ENCODE measurements at places on chromosomes 11 and 22.
A peak's percentile ranks its signal among the peaks of the same experiment; 100 is the strongest.

- no peak for DNase-seq
Measured at GRCh38 chr11:80321786-80322185, 881.0 kb upstream of the TENM4 start.

GRCh38 chr11:37710031-37710430, 1112.0 kb upstream of the RAG2 start:
- DNase-seq, result no peak

GRCh38 chr11:3849297-3849874, 6.1 kb upstream of the STIM1 start:
- peak; percentile 48 for DNase-seq

DNA sequence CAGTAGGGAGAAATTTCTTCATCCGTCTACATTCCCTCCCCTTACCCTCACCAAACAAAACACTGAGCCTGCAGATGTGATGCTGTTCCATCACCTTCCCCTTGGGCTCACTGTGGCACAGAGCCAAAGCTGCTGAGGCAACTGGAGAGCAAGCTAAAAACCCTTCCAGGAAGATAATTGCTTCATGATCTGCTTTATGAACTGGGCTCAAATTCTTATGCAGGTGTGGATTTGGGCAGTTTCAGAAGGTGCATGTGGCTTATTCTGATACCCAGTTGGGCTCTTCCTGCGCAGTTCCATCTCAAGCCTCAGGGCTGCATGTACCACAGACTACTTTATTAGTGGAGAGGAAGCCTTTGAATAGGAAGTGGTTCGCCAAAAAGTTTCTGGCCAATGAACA, 58.3 kb downstream of the AAMDC start:
- peak; percentile 29 for DNase-seq

- DNase-seq, result no peak
Measured at GRCh38 chr11:90646706-90647105, 423.9 kb upstream of the CHORDC1 start.

GRCh38 chr11:103700622-103701021, 335.8 kb upstream of the DDI1 start:
- no peak for DNase-seq

GRCh38 chr11:1087279-1087960, 12.7 kb downstream of the MUC2 start:
- no peak for DNase-seq

- no peak for DNase-seq
Measured at GRCh38 chr22:30806391-30806861, 111.8 kb downstream of the OSBP2 start.

GRCh38 chr22:44671742-44672141, 30.3 kb upstream of the PRR5 start:
- DNase-seq, result peak; percentile 57

DNA sequence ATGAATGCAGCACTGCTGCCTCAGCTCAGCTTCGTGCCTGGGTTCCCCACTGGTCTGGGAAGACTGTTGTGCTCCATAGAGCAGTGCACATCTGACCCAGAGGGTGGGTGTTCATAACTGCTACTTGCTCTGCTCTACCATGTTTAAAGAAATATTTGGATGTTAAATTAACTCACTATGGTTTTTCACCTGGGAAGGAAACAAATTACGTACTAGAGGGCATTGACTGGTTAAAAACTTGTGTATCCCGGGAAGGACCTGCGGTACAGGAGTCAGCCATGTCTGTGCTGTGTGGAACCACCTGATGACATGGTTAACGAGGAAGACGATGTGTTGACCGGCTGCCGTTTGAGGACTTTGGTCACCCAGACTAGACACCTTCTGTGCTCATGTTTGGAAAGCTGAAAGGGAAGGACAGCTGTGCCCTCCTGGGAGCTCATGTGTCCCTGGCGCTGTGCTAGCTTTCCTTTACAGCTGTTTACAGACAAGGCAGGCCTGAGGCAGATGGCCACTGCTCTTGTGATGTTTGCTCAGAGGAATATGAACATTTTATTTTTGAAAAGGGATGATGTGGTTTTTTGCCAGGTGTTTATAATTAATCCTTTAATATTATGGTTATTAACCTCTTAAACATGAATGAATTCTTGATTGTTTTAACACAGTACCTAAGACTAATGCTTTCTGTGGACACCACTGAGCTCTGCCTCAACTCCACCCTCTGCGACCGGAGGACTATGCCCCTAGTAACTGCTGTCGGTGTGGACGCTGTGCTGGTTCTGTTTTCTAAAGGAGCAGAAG, 14.3 kb upstream of the AIFM3 start:
- no peak for DNase-seq

DNA sequence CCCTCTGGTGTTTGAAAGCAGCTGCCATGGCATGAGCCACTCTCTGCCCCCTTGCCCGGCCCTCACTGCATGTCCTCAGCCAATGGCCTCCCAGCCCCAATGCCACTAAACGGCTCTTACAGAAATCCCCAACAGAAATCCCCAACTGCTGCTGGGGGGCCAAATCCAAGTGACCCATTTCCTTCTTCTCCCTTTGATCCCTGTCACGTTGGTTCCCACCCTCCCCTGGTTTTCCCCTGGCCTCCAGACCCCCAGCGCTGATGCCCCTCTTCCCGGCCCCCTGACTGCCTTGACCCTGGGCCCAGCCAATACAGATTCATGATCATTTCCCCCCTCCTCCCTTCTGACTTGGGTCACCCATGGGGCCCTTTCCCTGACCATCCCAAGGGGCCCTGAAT, 30.9 kb downstream of the IGLL1 start:
- DNase-seq, result no peak

DNA sequence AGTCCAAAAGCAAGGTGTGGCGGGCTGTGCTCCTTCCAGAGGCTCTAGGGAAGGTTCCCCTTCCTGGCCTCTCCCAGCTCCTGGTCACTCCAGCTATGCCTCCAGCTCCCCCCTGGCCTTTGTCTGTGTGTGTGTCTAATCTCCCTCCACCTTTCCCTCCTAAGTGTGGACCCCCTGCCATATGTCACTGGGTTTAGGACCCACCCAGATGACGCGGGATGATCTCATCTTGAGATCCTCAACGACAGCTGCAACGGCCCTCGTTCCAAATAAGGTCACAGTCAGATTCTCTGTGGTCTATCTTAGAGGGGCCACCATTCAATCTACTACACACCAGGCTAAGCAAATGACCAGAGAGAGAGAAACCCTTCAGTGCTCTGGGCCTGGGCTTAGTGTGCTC, 107.9 kb downstream of the ARHGAP8 start:
- DNase-seq, result no peak

GRCh38 chr11:90251599-90251998, 28.8 kb upstream of the CHORDC1 start:
- no peak for DNase-seq

- peak; percentile 13 for DNase-seq
Measured at GRCh38 chr11:62148271-62148980, 24.6 kb downstream of the INCENP start.

DNA sequence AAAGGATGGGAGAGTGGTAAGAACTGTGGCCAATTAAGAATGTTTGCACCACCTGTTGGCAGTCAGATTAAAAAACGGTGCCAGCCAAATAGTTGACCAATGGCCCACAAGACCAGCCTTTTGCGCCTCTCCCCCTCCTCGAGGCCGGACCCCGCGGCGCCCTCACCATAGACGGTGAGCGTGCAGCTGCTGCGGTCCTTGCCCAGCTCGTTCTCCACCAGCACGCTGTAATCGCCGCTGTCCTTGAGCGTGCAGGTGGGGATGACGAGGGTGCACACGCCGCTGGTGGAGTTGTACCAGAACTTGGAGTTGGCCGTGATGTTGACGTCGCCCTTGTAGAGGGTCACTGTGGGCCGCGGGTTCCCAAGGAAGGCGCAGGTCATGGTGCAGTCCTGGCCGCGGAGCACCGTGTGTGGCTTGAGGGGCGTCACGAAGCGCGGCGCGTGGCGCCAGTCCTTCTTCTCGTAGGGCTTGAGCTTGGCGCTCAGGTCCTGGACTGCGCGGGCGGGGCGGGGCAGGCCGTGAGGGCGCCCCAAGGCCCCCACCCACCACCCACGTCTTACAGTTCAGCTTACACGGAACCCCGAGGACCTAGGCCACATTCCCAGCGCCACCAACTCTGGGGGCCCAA, 7.2 kb downstream of the TMEM86A start:
- no peak for DNase-seq

GRCh38 chr22:41177622-41178424, 27.3 kb upstream of the L3MBTL2 start:
- DNase-seq, result no peak

DNA sequence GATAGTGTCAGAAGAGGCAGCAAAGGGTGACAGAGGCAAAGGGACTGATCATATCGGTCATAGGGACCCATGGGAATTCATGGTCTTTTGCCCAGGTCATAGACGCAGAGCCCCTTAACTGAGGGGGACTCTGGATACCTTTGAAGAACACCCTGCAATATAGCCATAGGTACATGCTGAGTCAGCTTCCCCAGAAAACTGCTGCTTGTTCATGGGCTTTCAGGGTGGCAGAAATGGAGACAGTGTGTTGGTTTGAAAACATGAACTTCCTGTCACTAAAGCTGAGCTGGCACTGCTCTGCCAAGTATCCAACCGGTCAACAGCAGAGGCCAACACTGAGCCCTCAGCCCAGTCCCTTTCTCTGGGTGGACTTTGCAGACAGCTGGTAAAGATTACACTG, 114.2 kb downstream of the EFCAB6 start:
- DNase-seq, result no peak

- no peak for DNase-seq
Measured at GRCh38 chr11:15947681-15948648, 408.4 kb downstream of the SOX6 start.

- no peak for DNase-seq
Measured at GRCh38 chr11:104772806-104773241, 125.4 kb downstream of the CASP12 start.

DNA sequence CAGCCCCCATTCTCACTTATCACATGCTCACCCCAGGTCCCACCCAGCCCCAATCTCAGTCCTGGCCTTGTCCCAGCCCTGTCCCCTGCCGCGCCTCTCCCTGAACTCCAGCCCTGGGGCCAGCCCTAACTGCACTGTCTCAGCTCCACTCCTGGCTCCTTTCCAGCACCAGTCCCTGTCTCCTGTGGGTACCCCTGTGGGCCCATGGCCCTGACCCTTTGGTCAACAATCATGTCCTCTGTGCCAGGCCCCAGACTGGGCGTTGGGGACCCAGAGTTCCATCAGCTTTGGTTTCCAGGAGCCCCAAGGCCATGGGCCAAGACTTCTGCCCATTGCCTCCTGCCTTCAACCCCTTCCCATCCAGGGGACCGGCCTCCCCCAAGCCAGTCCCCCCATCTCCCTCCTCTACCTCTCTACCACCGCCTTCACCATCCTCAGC, 757 bp downstream of the SPI1 start:
- no peak for DNase-seq

GRCh38 chr11:60982184-60982583, 10.7 kb downstream of the CD6 start:
- peak; percentile 63 for DNase-seq

DNA sequence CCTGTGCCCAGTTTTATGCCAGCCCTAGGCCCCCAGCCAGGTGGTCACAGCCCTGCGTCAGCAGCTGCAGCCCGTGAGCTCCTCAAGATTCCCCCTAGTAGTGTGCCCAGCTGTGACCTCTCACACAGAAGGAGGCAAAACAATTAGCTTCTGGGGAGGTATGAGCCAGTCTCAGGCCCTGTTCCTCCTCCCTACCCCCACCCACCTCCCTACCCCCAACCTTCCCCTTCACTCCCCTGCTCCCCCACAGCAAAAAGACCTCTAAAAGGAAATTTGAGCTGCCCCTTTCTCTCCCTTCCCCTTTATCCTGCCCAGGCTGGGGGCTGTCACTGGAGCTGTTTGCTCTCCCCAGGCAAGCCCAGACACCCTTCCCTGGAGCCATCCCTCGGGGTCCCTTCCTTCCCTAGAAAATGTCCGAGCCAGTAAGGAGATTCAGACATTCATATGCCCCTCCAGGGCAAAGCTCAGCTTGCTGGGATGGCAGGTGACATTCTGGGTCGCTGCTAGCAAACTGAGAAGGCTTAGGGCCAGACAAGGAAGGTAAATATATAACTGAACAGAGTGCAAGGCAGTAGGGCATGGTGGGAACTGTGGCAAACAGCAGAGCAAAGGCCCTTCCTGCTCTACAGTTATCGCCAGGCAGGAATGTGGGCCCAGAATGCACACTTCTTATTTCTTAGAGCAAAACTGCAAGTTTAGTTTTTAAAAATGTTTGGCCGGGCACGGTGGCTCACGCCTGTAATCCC, 300.2 kb downstream of the MN1 start:
- no peak for DNase-seq

- DNase-seq, result no peak
Measured at GRCh38 chr22:25716637-25717036, 25.4 kb upstream of the MYO18B start.

DNA sequence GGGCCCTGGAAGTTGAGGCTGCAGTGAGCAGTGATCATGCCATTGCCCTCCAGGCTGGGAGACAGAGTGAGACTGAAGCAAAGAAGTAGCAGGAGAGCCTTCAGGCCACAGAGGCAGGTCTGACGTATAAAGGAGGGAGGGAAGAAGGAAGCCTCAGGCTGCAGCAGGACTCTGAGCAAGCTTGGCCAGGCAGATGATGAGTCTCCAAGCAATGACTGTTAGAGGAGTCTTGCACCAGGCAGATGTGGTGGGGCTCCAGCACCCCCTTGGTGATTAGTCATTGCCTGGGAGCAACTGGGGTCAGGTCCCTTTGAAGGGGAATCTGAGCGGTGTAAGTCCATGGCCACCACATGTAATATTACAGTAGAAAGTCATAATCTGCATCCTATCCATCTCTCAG, 36.6 kb upstream of the NFAM1 start:
- no peak for DNase-seq

GRCh38 chr11:57868491-57868890, 106.9 kb downstream of the CTNND1 start:
- DNase-seq, result no peak

- DNase-seq, result no peak
Measured at GRCh38 chr11:57343825-57344224, 5.7 kb downstream of the P2RX3 start.

GRCh38 chr11:120184371-120184945, 26.4 kb upstream of the OAF start:
- no peak for DNase-seq

DNA sequence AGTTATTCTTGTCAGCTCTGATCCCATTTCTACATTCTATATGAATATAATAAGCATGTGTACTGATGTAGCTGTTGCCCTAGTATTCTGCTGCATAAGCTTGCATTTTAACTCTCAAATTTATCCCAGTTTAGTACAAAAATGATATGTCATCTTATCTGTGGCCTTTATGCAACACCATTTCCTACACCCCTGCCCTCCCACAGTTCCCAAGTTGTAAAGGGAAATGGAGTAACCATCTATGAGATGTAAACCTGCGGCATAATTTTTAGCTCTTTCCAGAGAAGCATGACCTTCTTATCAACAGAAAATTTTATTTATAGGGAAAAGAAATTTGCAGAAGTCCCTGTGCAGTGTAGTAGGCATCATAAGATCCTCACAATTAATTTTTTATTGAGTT, 18.9 kb upstream of the CARD18 start:
- no peak for DNase-seq

DNA sequence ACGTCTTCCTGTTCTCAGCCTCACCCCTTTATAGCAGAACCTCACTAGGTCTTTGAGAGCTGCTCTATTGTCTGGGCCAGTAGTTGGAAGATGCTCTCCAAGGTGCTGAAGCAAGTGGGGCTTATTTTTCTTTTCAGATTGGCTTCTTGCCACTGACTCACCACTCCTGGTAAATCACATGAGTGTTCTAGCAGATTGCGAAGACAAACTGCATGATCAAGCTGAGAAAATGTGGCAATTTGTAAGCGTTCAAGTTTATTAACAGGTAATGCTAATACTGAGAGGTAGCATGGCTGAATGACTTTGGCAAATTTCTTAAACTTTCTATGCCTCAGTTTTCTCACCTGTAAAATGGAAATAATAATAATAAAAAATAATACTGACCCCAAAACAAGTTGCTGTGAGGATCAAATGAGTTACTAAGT, 59.2 kb downstream of the CACNG2 start:
- peak; percentile 28 for DNase-seq

- DNase-seq, result no peak
Measured at GRCh38 chr11:117187428-117187798, 8.9 kb downstream of the SIDT2 start.
